ENCODE measurements at places on chromosomes 11 and 22.

- DNase-seq, result peak; percentile 60
These were observed 114.9 kb downstream of the ETS1 start for GRCh38 chr11:128472128-128473089.

GRCh38 chr11:79062814-79063762 lies 377.7 kb downstream of the TENM4 start:
- DNase-seq, result peak; percentile 30

GRCh38 chr11:59878575-59878974 lies at the start of gene OOSP3:
Gene OOSP3, plus strand, starts transcription at chr11:59878782. Its CDS starts 27 bp downstream, at chr11:59878809.
- no peak for DNase-seq

- no peak for DNase-seq
These were observed 73.3 kb downstream of the TRMU start for GRCh38 chr22:46408568-46409506.

DNA sequence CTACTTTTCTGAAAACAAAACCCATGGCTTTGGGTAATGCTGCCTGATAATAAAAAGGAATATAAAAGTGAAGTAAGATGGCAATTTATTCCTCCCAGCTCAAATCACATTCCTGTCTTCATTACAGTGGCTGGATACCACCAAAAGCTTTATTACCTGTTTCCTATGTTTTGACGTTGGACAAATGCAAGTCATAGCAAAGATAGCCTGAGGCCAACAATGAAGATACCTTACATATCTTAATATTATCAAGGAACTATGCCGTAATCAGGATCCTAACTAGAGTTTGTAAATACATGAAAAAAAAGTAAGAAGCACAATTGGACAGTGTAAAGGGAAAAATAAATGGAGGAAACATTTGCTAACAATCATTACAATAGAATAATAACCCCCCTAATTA lies 202.4 kb downstream of the SOX6 start:
- no peak for DNase-seq

DNA sequence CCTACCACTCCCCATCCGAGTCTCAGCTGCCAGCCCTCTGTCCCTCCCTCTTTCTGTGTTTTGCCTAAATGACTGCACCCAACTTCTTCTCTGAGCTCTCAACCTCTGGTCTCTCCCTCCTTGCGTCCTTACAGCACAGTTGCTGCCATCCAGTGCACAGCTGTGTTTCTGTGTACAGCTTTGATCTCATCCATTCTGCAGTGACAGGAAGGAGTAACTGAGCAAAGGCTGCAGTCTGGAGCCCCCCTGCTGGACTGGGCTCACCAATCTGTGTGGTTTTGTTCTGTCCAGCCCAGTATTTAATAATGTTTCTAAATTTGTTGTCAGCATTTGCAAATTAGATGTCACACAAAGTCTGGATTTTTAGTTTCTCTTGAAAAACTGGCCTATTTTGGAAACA lies 43.8 kb downstream of the PRR5L start:
- DNase-seq, result no peak

GRCh38 chr11:46348566-46349401 lies 1.5 kb downstream of the DGKZ start:
- DNase-seq, result no peak

DNA sequence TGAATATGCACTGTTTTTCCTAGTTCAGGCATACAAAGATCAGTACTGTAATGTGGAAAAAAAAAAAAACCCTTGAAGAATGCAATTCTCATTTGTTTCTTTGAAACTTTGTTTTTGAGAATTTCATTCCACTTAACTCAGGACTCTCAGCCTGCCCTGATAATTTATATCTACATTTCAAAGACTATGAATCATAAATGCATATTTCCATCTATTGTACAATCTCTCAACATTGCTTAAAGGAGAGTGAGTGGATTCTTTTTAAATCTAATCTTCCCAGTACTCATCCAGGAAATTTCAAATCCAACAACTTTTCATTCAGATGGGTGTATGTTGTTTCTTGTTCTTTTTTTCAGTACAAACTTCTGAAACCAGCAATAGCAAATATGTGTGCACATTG lies 322.2 kb upstream of the DDI1 start:
- DNase-seq, result peak; percentile 66

GRCh38 chr11:13908535-13908934 lies 54.0 kb upstream of the SPON1 start:
- no peak for DNase-seq

DNA sequence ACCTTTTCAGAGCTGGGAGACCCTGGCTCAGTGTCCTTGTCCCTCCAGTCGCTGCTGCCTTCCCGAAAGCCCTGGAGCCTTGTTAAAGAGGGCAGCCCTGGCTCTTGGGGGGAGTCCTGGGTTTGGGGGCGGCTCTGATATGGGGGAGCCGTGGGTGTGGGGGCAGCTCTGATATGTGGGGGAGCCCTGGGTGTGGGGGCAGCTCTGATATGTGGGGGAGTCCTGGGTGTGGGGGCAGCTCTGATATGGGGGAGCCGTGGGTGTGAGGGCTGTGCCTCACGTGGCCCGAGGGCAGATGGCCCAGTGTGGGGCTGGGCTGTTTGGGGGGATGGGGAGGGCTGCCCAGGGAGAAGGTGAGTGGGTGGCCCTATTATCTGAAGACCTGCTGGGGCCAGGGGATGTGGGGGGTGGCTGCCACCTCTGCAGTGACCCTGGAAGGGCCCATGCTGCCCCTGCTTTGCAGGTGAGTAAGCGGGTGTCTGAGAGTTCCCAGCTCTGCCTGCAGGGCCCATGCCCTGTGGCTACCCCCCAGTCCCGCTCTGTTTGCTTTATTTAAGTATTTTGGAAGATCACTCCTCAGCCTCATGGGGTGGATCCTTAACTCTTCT lies 30.9 kb upstream of the GRAMD4 start:
- DNase-seq, result no peak

- DNase-seq, result peak; percentile 79
These were observed 181.5 kb downstream of the MAML2 start for GRCh38 chr11:96161307-96162089.

DNA sequence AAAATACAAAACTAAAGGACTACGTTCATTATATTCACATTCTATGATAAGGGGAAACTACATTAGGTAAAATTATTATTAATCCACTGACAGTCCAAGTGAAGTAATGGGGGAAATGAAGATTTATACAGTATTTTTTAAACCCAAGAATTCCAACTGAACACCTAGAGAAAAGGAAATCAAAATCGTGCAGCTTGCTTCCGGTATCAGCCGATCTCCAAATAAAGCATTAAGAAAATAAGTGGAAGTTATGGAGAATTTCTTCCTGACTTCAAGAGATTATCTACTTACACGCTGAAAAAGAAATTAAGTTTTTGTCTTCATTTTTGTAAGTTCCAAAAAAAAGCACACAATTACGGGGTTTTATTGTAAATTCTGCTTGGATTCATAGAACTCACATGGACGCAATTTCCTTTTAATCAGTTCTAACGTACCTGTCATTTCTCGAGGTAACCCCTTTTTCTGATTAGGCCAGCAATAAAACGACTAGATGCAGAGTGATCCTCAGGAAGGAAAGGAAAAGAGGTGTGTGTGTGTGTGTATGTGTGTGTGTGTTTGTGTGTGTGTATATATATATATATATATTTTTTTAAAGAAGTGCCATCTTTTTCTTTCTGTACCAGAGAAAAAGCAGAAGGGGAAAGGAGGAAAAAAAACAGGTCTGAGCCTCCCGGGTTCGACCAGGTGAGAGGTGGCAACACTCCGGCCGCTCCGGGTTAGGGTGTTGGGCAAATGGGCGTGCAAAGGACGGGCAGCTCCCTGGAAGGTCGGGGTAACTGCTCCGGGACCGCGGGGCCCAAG lies 1.1 kb downstream of the ZBTB44 start:
- no peak for DNase-seq

DNA sequence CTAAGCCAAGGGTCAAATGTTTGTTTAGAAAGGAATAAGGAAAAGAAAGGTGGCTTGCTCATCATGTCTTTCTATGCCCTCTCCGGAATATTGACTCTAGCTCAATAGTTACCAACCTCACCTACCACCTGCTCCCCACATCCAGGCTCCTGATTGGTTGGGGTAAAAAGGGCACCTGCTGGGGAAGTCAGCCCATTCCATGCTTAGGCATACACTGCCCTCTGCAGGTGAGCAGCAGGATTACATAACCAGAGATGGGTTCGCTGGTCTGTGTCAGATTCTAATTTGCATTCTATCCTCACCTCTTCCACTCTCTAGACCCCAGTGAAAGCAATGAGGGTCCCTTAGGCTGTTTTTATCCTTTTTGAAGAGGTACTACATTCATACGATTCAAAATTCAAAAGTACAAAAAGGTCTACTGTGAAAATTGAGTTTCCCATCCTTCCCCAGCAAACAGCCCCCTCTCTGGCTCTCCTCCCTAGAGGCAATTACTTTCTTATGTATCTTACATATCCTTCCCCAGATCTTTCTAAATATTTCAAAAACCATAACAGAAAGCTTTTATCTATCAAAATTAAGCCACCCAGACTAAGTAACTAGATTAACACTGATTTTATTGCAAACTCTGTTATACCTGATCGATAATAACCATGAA lies 98.0 kb upstream of the ASPHD2 start:
- DNase-seq, result peak; percentile 44

DNA sequence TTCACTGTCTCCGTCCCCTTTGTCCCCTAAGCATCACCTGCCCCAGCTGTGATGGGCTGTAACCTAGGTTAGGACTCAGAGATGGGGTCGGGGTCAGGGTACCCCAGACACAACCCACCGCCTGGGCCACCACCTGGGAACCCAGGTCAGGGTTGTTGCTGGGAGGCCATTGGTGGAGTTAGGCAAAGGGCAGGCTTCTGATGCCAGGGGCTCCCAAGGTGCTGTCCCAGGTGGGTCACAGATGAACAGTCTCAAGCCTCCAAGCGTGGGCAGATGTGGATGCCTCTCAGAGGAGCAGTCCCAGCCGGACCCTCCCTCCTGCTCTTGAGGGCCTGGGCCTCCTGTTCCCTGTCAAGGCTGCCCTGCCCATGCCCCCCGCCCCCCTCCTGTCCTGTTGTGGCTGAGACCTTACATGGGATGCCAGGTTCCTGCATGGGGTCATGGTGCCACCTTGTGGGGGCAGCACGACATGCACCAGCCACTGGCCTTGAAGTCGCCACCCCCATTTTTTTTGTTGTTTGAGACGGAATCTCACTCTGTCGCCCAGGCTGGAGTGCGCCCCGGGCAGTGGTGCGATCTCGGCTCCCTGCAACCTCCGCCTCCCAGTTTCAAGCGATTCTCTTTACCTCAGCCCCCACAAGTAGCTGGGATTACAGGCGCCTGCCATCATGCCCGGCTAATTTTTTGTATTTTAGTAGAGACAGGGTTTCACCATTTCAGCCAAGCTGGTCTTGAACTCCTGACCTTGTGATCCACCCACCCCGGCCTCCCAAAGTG lies 12.1 kb downstream of the GATD1 start:
- peak; percentile 38 for DNase-seq

GRCh38 chr22:21570398-21570797 lies 2.9 kb downstream of the UBE2L3 start:
- no peak for DNase-seq

GRCh38 chr11:85903406-85903805 lies 48.2 kb downstream of the CCDC83 start:
- no peak for DNase-seq

GRCh38 chr22:39715778-39716495 lies 145.4 kb downstream of the CACNA1I start:
- DNase-seq, result no peak

DNA sequence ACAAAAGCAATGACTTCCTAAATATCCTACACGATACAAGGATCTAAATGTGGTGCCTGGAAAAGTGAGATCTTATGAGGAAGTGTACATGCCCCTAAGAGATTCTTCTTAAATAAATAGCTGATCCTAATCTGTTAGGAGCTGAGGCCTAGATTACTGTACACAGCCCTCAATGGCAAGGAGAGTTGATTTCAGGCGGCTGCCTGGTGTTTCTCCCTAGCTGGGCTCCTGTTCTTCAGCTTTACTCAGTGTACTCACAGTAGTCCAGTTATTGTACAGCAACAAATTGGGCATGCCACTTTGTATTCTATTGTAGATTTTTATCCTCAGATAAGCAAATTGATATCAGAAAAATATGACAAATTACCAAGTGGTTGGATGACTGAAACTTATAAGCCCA lies 358.2 kb upstream of the PDGFD start:
- no peak for DNase-seq

Measured in fibroblast of skin of right quadriceps (primary cell).